ENCODE measurements at places on chromosomes 1 and 21. TPM values are rescaled to one million over a fixed set of nuclear protein-coding genes. Genes with fewer than 3 reads are reported as not detected.

The CAMK2N1 gene
- 74.3 TPM for total RNA-seq

The COA7 gene
- total RNA-seq: 22.6 TPM

The NMNAT2 gene
- total RNA-seq: 58.3 TPM

The TAS1R2 gene
- total RNA-seq: not detected

The FCRL4 gene
- total RNA-seq: not detected

The ZFP69 gene
- total RNA-seq: 12.5 TPM

The NCF2 gene
- 1.7 TPM for total RNA-seq

The KIF17 gene
- total RNA-seq: 5.2 TPM

The TNFRSF14 gene
- total RNA-seq: 0.98 TPM

The LHX4 gene
- not detected for total RNA-seq

The ZNF593OS gene
- not detected for total RNA-seq

The GBP1 gene
- total RNA-seq: 0.49 TPM

The TSHB gene
- total RNA-seq: not detected

The FMO5 gene
- total RNA-seq: 0.74 TPM

The FOXJ3 gene
- total RNA-seq: 54.8 TPM

The PRXL2B gene
- total RNA-seq: 14.5 TPM

The LCE1B gene
- total RNA-seq: not detected

The ADAR gene
- 68.4 TPM for total RNA-seq

The KCNA3 gene
- total RNA-seq: 20.2 TPM

The CD1E gene
- not detected for total RNA-seq

The RAB42 gene
- total RNA-seq: 3.2 TPM

The EXTL1 gene
- 0.98 TPM for total RNA-seq

The MROH9 gene
- total RNA-seq: not detected

The AKR7A3 gene
- total RNA-seq: 1.7 TPM

The JAM2 gene
- total RNA-seq: 28.0 TPM

The TSPAN1 gene
- total RNA-seq: 0.74 TPM

The PRAMEF6 gene
- total RNA-seq: not detected

The CADM3 gene
- total RNA-seq: 136 TPM

The SLC27A3 gene
- total RNA-seq: 9.3 TPM

The SSX2IP gene
- total RNA-seq: 45.5 TPM

The UTS2 gene
- not detected for total RNA-seq

The DCST1 gene
- 0.25 TPM for total RNA-seq

The OR2T11 gene
- total RNA-seq: not detected

The ARL8A gene
- 79.4 TPM for total RNA-seq

The KIF2C gene
- total RNA-seq: 2.2 TPM

The CHAF1B gene
- 2.0 TPM for total RNA-seq

The ATXN7L2 gene
- 4.2 TPM for total RNA-seq

The RNF223 gene
- total RNA-seq: not detected

The SYDE2 gene
- total RNA-seq: 8.4 TPM

The PDZK1 gene
- 2.0 TPM for total RNA-seq

The MPL gene
- total RNA-seq: not detected

The TMIGD3 gene
- 0.74 TPM for total RNA-seq

The ATP1A4 gene
- total RNA-seq: under 0.01 TPM

The LRRC71 gene
- 0.25 TPM for total RNA-seq

The KRTAP10-10 gene
- not detected for total RNA-seq

The DMBX1 gene
- not detected for total RNA-seq

The CENPF gene
- total RNA-seq: 14.8 TPM

The CELA3B gene
- total RNA-seq: not detected

The NPHS2 gene
- total RNA-seq: not detected

The LEFTY1 gene
- 0.74 TPM for total RNA-seq

The RPE65 gene
- total RNA-seq: under 0.01 TPM

The STIL gene
- total RNA-seq: 4.7 TPM

The PGBD5 gene
- 20.7 TPM for total RNA-seq

The KIF21B gene
- total RNA-seq: 178 TPM

The HSF2BP gene
- 2.2 TPM for total RNA-seq

The OR2T35 gene
- not detected for total RNA-seq

The MRPL37 gene
- 19.7 TPM for total RNA-seq

The PTAFR gene
- 0.74 TPM for total RNA-seq
